ENCODE measurements at places on chromosomes 12 and 14.

DNA sequence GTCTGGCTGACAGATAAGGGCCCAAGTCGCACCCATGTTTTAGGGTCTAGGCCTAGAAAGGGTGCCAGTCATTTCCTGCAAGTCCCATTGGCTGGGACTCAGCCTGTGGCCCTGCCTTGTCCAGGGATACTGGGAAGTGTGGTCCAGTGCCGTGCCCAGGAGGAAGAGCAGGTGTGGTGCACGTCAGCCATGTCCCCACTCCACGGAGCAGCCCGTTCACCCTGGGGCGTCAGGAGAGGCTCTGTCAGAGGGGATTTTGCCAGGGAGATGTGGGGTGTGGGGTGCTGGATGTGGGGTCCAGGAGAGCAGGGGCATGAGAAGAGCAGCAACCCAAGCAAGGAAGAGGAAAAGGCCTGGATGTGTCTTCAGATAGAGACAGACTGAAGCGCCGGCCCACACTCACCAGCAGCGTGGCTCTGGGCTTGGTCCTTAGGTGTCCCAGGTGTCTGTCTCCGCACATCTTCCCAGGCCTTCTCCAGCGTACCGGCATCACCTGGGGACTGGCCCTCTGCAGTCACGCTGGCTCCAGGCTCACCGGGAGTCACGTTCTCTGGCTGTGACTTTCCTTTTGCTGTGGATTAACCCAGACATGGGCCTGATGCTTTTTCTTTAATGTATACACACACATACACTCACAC is 138.2 kb downstream of the CACNA1C start:
- no peak for DNase-seq

DNA sequence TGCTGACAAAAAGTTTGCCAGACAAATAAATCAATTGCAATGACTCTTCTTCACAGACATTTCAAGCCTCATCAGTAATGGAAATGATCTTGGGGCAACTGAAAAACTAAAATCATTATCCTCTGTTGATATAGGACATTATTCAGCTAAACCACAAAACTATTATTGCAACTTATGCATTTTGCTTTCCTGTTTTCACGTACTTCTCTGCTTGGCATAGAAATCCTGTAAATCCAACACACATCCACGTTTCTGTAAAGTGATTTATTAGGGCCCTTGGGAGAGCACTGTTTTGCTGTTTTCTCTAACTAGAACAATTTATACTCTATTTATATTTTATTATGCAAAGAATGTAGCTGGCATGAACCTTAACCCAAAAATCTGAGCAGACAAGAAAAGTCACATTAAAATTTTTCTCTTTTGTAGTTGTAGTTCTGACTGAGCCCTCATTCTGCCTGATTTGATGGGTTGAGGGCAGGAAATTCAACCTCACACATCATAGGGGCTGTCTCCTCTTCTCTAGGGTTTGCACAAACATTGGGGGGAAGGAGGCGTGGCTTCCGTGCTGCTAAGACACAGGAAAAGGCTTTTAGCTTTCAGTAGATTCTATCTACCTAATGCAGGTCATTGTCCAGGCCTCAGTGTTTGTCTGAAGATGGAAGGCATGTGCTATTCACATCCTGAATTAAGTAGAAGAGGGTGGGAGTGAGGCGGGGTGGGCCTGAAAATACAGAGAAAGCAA is 11.5 kb upstream of the NUP107 start:
- peak; percentile 45 for DNase-seq

GRCh38 chr14:59305231-59305630 is 116.8 kb downstream of the DAAM1 start:
- DNase-seq: no peak

DNA sequence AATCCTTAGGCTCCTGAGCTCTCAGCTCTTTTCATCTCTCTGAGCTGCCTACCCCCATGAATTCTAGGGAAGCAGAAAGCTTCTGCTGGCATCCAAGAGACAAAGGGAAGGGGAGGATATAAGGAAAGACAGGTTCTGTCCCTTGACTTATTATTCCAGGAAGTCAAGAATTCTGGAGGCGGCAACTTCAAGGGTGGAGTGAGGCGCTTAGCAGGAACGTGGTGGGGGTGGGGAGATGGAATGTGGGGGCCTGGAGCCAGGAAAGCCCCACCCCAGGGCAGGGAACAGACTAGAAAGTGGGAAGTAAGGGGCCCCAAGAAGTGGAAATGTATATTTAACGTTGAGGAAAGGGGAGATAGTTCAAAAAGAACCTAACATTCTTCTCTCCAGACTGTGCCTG is 1.4 kb downstream of the CALCOCO1 start:
- no peak for DNase-seq

DNA sequence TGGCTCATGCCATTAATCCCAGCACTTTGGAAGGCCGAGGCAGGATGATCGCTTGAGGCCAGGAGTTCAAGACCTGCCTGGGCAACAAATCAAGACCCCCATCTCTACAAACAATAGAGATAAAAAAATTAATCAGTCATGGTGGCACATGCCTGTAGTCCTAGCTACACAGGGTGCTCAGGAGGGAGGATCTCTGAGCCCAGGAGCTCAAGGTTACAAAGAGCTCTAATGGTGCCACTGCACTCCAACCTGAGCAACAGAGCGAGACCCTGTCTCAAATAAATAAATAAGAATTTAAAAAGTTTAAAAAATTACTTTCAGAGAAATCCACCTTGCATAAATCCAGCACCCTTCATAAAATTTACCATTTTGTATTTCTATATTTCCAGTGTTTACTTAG is 2.2 kb downstream of the KLRF1 start:
- no peak for DNase-seq

DNA sequence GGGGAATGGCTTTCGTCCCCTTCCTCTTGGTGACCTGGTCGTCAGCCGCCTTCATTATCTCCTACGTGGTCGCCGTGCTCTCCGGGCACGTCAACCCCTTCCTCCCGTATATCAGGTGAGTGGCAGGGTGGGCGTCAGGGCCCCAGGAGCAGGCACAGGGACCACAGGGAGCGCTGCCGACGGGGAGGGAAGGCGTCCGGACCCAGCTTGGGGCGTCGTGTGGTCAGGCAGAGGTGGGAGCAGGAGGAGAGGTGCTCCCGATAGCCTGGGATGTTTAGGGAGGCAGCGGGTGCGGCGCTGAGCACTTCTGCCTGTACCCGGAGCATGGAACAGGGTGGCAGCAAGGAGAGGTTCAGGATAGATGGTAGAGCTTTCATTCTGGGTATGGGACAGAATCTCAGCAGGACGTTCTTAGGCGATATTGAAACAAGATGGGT is 444 bp downstream of the DRAM1 start:
- no peak for DNase-seq

DNA sequence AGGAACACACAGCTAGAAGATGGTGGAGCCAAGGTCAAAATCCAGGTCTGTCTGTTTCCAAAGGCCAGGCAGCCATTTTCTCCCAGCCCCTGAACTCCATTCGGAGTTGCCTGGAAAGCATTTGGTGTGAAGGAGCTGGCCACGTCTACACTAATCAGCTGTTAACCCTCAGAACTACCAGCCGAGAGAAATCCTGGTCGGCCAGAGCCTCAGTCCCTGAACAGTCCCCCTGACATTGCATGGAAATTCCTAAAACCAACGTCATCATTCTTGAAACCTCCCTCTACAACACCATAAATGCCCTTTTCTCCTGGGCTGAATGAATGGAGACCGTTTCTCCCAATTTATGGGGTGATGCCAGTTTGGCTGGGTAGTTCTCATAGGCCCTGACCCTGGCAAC is 245.6 kb downstream of the SLC41A2 start:
- no peak for DNase-seq

DNA sequence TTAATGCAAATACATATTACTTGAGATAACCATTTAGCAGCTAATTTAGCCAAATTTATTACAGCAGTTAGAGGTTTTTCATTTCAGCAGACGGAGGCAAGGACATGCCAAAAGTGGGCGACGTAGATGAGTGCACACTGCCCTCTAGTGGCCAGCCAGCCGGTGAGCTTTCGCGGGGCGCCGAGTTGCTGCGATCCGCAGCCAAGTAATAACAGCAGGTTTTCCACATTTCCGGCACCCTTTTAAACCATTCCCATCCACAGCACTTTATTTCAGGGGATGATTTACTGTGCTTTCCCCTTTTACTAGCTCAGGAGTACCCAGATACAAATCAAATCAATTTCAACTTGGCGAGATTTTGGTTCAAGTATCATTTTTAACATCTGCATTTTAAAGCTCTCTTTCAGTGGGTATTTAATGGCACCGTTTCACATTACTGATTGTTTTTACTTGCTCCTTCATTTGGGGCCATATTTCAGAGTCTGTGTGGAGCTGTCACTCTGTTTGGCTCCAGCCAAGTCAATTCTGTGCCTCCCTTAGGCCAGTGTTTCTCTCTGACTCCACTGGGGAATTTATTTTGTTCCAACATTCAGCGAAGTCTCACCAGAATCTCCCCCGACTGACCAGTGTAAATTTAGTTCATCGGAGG is 158.0 kb downstream of the EGLN3 start:
- DNase-seq: peak; percentile 40

DNA sequence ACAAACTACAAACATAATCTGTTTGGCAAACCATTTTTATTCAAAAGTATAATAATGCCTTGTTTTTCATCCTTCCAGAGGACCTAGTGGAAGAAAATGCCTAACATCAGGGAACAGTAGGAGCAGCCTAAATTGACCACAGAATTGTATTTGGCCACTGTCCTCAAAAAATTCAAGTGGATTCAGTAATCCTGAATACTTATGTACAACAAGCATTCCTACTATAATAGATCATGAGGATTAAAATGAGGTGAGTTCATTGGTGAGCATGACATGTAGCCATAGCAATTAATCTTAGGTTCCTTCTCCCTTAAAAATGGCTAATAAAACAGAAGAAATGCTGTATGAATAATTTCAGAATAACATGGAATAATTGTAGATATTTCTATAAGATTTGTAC is 209.3 kb downstream of the DAD1 start:
- no peak for DNase-seq

- DNase-seq: no peak
Measured at GRCh38 chr12:57983146-57983857, 41.9 kb downstream of the ATP23 start.

- DNase-seq: peak; percentile 34
Measured at GRCh38 chr12:53299101-53299453, 418 bp upstream of the MYG1 start.

GRCh38 chr12:11652351-11653040 is 3.0 kb downstream of the ETV6 start:
- no peak for DNase-seq

- no peak for DNase-seq
Measured at GRCh38 chr12:33587784-33588712, 148.4 kb upstream of the SYT10 start.

DNA sequence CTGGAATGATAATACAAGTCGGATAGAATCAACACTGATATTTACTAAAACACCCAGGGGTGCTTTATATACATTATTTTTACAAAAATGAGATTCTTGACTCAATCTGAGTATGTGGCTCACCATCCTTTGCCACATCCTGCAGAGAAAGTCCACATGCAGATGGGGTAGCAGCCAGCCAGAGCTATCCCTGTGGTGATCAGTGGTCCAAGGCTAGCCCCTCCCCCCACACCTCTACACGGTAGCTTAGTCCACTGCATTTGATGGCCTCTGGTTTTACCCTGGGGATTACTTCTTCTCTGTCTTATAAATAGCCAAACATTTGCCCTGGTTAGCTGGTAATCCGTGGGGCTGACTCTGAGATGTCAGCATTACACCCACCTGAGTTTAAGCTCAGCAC is 28.1 kb upstream of the TTC7B start:
- no peak for DNase-seq

All from stimulated activated CD4-positive, alpha-beta T cell treated with anti-CD3 and anti-CD28 coated beads, Interleukin-2, amount 100 ng/mL, for 4 hours (primary cell).